ENCODE measurements at places on chromosomes 4 and X.

DNA sequence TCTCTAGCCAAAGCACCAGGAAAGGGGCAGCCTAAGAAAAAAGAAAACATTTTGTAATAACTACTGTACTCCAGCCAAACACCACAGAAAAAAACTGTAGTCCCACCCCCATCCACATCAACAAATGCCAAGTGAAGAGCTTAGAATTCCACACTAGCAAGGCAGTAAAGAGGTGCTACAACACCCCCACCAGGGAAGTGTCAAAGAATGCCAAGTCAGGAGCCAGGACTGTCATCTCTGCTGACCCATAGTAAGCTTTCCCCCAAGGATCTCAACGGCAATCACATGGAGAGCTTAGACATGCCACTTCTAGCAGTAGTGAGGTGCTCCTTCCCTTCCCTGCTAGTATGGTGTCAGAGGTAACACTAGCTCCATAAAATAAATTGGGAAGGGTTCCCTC, 34.4 kb upstream of the CCDC160 start:
- DNase-seq = no peak

GRCh38 chrX:641671-642435, 11.3 kb downstream of the SHOX start:
- DNase-seq = no peak

- no peak for DNase-seq
These were observed 61.3 kb downstream of the HCCS start for GRCh38 chrX:11172415-11172814.

DNA sequence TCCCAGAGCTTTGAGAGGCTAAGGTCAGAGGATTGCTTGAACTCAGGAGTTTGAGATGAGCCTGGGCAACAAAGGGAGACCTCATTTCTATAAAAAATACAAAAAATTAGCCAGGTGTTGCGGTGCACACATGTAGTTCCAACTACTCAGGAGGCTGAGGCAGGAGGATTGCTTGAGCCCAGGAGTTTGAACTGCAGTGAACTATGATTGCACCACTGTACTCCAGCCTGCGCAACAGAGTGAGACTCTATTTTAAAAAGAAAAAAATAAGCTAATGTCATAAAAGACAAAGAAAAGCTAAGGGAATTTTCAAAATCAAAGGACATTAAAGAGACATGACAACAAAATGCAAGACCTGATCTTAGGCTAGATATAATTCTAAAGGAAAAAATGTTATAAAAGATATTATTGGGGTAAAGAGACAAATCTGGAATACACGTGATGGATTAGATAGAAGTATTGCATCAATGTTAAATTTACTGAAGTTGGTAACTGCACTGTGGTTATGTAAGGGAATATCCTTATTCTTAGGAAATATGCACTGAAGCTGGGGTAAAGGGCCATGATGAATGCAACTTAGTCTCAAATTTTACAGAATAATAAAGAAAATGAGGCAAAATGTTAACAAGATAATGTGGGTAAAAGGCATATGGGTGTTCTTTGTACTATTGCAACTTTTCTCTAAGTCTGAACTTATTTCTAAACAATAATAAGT, 75.2 kb downstream of the SPRY1 start:
- DNase-seq = no peak

- DNase-seq = no peak
These were observed 71.6 kb downstream of the FAM114A1 start for GRCh38 chr4:38939165-38939564.

Data from NCI-H524 (cell line).